ENCODE measurements at places on chromosomes 2 and 18.

- DNase-seq, result no peak
Observed at GRCh38 chr2:231701456-231702373, 6.6 kb upstream of the PTMA start.

DNA sequence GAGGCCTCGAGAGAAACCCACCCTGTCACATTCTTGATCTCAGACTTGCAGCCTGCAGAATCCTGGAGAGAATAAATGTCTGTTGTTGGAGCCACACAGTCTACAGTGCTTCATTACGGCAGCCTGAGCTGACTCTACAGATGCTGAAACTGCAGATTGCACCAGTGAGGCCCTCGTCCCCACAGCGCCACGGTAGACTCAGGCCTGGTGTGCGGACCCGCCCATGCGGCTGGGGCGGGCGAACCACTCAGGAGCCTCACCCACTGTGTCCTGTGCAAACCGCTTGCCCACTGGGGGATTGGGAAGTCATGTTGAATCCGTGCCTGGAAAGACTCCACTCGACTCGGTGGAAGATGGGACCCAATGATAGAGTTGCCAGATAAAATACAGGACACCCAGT, 125.2 kb upstream of the COPS8 start:
- no peak for DNase-seq

DNA sequence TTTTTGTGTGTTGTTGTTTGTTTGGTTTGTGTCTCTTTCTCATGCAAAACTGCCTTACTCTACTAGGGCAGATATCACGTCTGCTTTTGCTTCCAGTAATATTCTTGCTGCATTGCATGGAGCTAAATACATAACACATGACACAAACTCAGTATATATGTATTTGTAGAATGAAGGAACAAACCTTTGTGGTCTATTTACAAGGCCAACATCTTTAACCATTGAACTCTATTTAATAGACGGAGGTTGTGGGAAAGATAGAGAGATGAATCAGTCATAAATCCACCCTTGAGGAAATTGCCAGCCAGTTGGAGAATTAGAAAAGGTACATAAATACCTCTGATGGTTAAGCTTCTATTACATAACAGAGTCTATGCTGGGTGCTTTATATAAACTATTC, 26.0 kb upstream of the IL1RL1 start:
- no peak for DNase-seq

DNA sequence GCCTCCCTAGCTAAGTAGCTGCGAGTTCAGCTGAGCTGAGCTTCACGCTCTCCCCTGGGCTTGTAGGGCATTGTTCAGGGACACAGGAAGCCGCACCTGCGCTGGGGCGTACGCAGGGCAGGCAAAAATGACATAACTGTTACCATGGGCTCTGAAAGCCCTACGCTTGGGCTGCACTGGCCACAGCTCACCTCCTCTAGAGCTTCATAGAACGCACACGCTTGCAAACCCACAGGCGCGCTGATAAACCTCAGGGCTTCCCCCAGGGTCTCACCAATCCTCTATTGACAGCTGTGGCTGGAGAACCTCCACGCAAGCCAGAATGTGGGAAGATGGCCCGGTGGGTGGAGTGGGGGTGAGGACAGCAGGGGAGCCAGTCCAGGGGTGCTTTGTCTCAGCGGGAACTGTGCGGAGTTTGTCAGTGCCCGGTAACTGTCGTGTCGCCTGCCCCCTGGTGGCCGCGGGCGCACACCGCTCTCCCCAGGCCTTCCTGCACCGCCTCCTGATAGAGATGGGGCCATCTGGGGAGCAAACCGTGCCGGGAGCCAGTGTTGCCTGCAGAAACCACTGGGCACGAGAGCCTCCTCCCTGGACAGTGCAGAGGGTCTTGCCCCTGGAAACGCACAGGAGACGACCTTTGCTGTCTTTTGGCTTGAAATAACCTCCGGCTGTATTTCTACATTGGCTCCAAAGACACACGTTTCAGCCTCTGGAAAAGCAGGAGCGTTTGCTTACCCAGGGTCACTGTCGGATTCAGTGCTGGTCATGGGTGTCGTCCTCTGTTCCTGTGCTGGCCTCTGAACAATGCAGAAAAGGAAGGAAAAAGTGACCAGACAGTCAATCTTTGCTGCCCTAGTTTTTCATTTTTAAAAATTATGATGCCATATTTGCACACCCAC, 17.0 kb upstream of the CIDEA start:
- DNase-seq, result no peak

DNA sequence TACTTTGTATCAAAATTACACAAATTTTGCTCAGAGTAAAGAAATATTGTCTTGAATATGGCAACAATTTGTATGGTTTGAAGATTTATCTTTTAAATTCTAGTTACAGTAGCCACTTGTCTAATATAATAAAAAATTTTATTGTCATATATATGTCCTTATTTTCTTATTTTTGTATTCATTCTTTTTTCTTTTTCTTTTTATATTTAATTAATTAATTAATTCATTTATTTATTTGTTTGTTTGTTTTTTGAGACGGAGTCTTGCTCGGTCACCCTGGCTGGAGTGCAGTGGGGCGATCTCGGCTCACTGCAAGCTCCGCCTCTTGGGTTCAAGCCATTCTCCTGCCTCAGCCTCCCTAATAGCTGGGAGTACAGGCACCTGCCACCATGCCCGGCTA, 3.7 kb upstream of the CDH19 start:
- no peak for DNase-seq

GRCh38 chr2:205948496-205948837, 137.5 kb downstream of the INO80D start:
- DNase-seq, result no peak

GRCh38 chr2:152716805-152717227, 445 bp downstream of the PRPF40A start:
- DNase-seq, result peak; percentile 1

DNA sequence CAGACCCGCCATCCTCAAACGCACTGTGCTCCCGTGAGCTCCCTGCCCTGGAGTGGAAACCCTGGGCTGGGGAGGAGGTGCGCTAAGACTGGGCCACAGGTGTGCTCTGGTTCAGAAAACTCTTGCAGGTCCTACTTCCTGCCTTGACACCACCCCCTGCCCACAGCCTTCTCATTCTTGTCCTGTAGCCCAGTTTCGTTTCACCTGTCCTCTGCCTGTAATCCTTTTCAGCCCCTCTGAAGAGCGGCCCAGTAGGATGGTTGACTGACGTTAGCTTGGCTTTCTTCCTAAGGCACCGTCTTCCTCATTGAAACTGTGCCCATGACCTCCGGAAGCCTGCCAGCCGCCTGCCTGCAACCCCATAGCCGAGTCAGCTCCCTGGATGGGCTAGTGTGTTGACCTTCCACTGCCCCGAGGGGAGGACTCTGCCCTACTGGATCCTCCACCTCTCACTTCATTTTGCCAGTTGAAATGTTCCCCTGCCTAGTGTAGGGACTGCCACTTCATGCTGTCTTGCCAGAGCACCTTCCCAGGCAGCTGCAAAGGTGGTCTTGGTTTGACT, 116.9 kb downstream of the AGAP1 start:
- DNase-seq, result no peak

DNA sequence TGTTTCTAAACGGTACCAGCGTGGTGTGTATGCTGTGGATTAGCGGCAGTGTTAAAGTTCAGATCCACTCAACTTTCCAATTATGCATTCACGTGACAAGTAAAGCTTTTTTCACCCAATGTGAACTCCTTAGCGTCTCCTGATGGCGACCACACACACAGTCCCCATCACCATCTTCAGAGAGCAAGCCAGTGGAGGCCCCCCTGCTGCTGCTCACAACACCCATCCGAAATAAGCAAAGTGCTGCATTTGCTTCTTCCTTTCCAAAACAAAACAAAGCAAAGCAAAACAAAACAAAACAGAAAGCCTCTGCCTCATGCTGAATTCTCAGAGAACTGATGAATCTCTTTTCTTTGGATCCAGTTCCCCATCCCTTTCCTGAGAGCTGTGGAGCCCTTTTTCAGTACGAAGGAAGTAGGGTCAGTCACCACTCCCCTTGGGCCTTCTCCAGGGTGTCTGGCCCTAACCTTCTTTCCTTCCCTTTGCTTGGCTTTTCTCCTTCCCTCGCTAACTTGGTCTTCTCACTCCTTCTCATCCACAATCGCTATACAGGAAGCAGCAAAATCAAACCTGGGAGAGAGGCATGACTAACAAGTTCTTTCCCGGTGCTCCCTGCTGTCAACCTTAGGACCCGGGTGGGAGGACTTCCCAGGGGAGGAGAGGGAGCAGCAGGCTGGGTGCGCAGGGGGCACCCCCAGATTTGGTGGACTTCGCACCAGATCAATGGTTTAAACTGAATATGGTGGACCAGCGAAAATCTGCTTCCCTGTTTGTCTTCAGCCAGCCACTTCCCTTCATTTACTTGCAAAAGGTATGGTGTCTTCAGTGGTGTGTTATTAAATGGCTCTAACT, 56.0 kb downstream of the NRP2 start:
- DNase-seq, result peak; percentile 47

GRCh38 chr18:53070788-53071187, 730.8 kb downstream of the DCC start:
- DNase-seq, result no peak

GRCh38 chr18:40035966-40036365, 1919.1 kb upstream of the PIK3C3 start:
- DNase-seq, result no peak

- DNase-seq, result no peak
Observed at GRCh38 chr2:181462033-181462432, 4.8 kb downstream of the ITGA4 start.

GRCh38 chr18:58632552-58632951, 3.7 kb upstream of the ALPK2 start:
- DNase-seq, result no peak

DNA sequence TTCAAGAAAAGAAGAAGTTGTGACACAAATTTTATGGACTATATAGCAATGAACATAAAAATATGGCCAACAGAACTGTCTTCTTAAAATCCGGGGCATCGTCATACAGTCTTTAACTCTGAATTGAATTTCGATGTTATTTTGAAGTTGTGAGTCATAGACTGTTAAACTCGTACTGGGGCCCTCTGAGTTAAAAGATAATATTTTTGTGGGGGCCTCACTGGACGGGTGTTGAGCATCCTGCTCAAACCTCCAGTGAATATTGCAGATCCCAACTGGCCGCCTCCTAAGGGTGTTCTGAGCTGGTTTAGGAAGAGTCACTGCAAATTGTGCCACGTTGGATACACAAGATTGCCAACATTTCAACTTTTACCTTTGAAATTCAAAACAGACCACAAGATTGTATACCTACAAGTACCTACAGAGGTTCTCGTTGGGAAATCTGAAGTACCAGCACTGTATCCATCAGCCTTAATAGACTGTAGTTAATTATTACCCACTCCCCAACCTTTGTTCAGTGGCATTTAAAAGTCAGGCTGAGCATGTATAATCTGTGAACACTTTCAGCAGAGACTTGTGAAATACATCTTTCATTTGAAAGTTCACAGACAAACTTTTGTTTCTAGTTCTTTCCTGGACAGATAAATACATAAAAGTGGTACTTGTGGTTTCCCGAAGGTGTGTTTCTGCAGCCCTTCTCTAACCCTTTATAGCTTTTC, 27.8 kb downstream of the KLHL23 start:
- no peak for DNase-seq

DNA sequence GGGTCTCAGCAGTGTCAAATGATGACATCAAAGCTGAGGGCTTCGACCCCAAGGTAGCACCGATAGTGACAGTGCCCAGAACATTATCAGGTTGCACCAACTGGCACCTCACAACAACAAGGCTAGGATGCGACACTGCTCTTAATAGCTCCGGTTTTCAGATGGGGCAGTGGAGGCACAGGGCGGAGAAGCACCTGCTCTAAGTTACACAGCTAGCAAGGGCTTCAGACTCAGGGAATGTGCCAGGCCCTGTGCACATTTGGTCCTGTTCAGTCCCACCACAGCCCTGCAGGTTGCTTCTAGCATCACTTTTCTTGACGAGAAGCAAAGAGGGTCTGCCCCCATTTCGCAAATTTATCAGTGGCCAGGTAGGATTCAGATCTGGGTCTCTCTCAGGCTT, 74.1 kb downstream of the DGKD start:
- DNase-seq, result no peak

DNA sequence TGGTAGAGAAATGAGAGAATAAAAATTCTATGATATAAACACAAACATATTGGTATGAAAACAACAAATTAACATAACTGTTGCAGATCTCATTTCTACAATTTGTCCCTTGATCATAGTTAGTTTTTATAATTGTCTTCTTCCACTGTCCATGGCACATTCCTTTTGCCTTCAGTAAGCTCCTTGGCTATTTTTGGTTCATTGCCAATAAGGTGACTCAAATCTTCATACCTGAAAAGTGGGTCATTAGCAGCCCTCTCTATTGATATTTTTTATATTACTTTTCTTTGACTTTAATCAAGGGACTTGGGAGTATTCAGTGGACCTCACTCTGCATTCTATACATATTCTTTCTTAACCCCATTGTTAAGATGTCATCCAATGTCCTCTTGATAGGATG, 552.9 kb downstream of the TDRD15 start:
- DNase-seq, result no peak

DNA sequence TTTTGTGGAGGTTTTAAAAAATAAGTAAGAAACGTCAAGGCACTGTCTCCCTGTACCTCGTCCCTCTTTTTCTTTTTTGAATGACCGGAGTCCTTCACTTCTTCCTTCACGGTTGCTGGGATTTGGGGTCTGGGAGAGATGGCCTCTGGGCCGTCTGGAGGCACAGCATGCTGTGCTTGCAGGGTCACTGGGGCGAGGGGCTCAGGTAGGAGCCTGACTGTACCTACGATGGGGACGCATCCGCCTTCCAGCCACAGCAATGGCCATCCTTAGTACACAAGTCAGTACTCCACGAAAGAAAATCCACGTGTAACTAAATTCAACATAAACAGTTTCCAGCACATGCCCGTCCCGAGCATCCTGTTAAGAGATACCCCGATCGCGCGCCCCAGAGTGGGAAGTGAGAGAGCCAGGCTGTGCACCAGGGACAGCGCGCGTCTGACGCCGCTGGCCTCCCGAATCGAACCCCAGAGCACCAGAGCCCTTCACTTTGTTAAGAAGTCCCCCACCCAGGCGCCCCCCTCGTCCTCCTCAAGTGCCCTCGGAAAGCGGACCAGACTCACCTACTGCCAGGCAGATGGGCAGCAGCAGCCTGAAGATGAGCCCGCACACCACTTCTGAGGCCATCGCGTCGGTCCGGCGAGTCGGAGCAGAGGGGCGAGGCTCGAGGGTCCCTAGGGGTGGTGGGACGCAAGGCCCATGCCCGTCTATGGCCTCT, 1.2 kb downstream of the PIEZO2 start:
- DNase-seq, result no peak

DNA sequence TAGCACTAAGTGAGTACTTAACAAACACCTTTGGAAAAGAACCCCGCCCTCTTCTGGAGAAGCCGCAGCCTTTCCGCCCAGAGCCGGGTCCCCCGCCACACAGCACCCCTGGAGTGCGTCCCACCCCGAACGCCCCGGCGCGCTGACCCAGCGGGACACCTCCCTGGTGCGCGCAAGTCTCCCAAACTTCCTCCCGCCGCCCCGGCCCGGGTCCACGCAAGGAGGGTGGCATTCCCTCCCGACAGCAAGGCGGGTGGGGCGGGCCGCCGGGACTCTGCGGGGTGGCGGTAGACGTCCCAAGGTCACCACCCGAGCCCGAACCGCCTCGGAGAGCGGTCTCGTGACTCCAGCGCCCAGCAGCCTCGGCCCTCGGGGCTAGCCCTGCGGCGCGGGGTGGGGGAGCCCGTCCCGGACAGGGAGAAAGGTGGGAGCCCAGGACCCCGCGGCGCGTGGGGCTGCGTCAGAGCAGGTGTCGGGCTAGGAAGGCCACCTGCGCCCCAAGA, 598 bp downstream of the CCDC93 start:
- DNase-seq, result no peak

GRCh38 chr18:52582516-52582915, 242.5 kb downstream of the DCC start:
- DNase-seq, result no peak
